Activated T-helper 2 cell treated with anti-CD3 and anti-CD28 coated beads, Interferon-gamma antibody, Interleukin-2, Interleukin-4, amounts not matched to agents 10 μg/mL and 5 μg/mL and 100 μg/mL, durations not matched to agents 14 hours and 24 hours and 36 hours (primary cell): ENCODE measurements at places on chromosomes 3 and 15. TPM values are rescaled to one million over a fixed set of nuclear protein-coding genes. Genes with fewer than 3 reads are reported as not detected.

DNA sequence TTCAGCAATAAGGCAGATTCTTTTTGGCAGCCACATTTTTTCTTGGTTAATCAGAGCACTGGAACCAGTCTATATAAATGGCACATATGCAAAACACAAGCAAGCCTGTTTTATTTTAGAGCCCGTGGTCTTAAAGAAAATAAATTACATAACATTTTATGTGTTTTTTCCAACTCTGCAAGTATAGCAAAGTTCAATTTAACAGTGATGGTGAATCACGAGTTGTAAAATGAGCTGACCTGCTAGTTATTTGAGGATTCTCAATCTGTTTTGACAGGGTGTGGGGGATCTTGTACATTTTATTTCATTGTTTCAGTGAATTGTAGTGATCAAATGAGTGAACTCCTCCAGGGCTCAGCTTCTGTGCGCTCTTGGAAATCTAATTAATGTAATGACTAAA is 2.7 kb downstream of the ARHGEF26 start:
- no peak overlapping the region for H3K27ac ChIP-seq
- H3K27me3 ChIP-seq, result peaks cover 45% of the 10 kb centered on the region
- no peaks in the 10 kb centered on the region for H3K36me3 ChIP-seq
- DNase-seq, result no peak

COL8A1 gene
- not detected in 2 replicates for total RNA-seq

GALNT15 gene
- total RNA-seq, result 0.07 TPM in 1 of 2 replicates, not detected in the other

GOLGA6A gene
- not detected in 2 replicates for total RNA-seq

NR2E3 gene
- total RNA-seq, result not detected in 2 replicates

DNA sequence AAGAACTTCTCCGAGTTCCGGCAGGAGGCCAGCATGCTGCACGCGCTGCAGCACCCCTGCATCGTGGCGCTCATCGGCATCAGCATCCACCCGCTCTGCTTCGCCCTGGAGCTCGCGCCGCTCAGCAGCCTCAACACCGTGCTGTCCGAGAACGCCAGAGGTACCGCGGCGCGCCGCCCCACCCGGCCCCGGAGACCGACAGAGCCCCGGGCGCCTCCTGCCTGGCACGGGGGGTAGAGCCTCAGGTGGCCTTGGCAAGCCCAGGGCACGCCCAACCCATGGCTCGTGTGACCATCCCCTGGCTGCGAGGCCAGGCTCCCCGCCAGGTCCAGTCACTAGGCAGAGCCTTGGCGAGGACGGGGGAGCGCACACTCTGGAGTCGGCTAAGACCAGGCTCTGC is 134.1 kb downstream of the LRRK1 start:
- H3K27me3 ChIP-seq, result no peaks in the 10 kb centered on the region
- no peak overlapping the region for H3K27ac ChIP-seq
- no peaks in the 10 kb centered on the region for H3K4me1 ChIP-seq
- DNase-seq, result no peak
- H3K4me3 ChIP-seq, result no peak overlapping the region

GRCh38 chr3:76107935-76108570 is 322.7 kb upstream of the ZNF717 start:
- H3K27ac ChIP-seq, result no peak overlapping the region
- H3K27me3 ChIP-seq, result no peaks in the 10 kb centered on the region
- DNase-seq, result no peak
- no peaks in the 10 kb centered on the region for H3K36me3 ChIP-seq
- H3K4me3 ChIP-seq, result no peak overlapping the region
- H3K4me1 ChIP-seq, result no peaks in the 10 kb centered on the region

DNA sequence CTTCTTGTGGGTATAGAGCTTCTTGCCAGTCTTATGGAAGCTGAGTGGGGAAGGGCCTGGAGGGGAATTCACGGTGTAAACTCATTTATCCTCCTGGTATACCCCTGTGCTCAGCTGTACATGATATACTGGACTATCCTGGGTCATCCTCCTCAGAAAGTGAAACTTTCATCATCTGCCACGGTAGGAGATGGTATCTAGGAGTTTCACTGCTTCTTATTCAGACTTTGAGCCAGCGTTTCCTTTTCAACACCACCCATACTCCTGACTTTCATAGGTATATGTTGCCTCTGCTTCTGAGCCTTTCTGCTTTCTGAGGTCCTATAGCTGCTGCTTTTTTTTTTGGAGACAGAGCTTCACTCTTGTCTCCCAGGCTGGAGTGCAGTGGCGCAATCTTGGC is 15.6 kb downstream of the SENP5 start:
- peaks cover 37% of the 10 kb centered on the region for H3K36me3 ChIP-seq
- H3K27me3 ChIP-seq, result no peaks in the 10 kb centered on the region
- no peak for DNase-seq
- H3K4me1 ChIP-seq, result peaks cover 35% of the 10 kb centered on the region
- H3K27ac ChIP-seq, result peak overlapping the region; percentile 54

SLC51B gene
- total RNA-seq, result not detected in 2 replicates
